ENCODE measurements at places on chromosomes 6 and 20. TPM values are rescaled to one million over a fixed set of nuclear protein-coding genes. Genes with fewer than 3 reads are reported as not detected.

GRCh38 chr6:143955971-143956370, 52.1 kb downstream of the PLAGL1 start:
- DNase-seq: no peak

ARMH2 gene
- total RNA-seq: not detected

DNA sequence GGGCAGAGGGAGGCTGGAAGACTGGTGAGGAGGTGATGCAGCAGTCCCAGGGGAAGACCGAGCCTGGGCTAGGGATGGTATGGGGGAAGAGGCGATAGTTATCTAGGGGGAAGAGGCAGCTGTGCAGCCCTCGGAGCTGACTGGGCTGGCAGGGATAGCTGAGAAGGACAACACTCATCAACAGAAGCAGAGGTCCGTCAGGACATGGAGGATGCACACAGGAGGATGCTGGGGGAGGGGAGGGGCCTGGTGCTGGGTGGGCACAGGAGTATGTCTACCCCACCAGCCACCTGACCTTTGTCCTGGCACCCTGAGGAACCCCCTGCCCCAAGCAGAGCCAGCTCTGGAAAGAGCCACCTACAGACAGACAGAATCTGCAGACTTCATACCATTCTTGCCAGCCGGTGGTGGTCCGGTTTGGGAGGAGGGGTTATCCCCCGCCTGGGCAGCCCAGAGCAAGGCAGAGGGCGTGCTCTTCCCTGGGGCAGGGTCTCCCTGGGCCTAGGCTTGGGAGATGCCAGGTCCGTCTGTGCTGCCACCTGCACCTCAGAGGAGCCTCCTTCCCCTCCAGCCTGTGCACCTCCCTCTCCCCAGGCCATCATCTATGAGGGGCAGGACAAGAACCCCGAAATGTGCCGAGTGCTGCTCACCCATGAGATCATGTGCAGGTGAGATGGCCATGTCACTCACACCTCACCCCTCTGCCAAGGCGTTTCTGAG, 14.9 kb downstream of the EBF4 start:
- no peak for DNase-seq

MYLK4 gene
- 2.5 TPM for total RNA-seq

DNA sequence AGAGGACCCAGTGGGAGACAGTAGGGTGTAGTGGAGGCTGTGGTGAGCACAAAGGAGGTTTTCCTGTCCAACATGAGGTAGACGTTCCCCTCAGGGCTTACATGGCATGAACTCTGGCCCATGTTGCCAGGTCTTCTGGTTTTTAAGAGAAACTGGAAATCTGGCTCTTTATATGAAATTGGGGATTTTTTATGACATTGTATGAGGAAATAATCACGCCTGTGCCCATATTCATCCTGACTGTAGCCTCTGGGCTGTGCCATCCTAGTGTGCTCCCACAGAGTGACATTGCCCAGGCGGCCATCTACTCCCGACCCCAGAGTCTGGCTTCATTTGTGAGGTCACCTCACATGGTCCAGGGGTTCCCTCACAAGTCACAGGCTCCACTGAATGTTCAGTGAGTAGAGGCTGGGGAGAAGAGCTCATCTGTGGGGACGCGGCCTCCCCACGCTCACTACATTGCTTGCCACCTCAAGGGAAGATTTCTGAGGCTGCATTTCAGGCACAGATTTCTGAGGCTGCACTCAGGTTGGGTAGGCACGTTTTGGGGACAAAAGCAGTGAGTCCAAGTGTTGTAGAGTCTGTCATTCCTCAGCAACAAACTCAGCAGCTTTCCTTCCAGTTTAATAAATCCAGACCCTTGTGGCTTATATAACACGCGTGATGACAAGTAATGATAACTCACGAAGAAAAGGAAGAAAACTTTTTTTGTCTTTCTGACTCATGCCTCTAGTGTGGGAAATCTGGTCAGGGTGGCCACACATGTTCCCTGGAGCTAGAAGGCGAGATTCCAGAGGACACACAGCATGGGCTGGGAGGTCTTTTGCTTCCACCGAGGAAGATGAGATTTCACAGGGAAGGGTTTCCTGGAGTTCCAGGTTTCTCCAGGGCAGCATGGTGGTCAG, 41.7 kb downstream of the SLC24A3 start:
- DNase-seq: no peak

ZNF335 gene
- total RNA-seq: 10.0 TPM

PLG gene
- total RNA-seq: 0.37 TPM

Measured in left ventricle myocardium superior (tissue), 1 donor.